ENCODE measurements at places on chromosomes 1 and 21.

GRCh38 chr1:202145068-202145743 is 669 bp upstream of the ARL8A start:
- no peak for DNase-seq

- no peak for DNase-seq
Measured at GRCh38 chr1:14810595-14811361, 212.3 kb downstream of the KAZN start.

- DNase-seq, result no peak
Measured at GRCh38 chr1:154179946-154180687, 11.8 kb downstream of the TPM3 start.

DNA sequence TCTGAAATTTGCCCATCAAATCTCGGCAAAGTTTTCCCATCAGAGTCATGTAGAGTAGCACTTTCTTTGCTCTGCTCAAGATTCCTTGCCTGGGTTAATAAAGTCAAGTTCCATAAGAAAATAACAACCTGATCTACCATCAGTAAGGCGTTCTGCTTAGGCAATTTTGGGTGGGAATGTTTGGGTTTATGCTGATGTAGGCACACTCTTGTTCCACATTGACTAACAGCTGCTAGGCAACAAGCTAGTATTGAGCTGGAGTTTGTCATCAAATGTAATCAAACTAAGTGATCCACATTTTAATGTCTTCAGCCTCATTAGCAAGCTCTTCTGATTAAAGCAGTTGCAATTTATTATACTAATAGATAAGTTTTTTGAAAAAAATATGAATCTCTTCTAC is 12.1 kb upstream of the HMCN1 start:
- DNase-seq, result no peak

GRCh38 chr1:11955221-11955620 is 20.7 kb downstream of the PLOD1 start:
- no peak for DNase-seq

DNA sequence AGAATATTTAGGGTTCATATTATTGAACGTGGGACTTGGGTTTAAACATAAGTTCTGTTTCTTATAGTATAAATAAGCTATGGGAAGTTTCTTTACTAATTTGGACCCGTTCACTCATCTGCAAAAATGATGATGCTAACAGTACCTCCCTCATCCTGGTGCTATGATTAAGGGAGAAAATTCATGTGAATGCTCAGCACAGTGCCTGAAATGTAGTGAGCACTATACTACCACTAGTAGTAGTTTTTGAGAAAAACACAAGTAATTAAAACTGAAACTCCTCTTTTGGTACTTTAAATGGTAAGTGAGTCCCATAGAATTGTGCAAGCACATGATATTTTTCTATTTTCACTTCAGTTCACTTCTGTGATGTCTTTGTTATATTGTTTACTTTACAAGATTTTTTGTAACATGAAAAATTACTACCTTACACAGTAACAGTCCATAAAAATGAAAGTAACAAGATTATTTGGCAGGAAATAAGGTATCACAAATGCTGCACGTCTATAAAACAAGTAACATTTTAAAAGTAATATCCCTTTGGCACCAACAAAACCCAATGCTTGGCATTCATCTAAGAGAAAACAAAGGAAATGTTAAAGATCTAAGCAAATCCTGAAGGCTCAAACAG is 11.3 kb upstream of the PTPRC start:
- DNase-seq, result no peak

GRCh38 chr1:239757716-239758115 is 334.0 kb upstream of the FMN2 start:
- DNase-seq, result no peak

- no peak for DNase-seq
Measured at GRCh38 chr1:154806333-154806732, 63.7 kb downstream of the KCNN3 start.

DNA sequence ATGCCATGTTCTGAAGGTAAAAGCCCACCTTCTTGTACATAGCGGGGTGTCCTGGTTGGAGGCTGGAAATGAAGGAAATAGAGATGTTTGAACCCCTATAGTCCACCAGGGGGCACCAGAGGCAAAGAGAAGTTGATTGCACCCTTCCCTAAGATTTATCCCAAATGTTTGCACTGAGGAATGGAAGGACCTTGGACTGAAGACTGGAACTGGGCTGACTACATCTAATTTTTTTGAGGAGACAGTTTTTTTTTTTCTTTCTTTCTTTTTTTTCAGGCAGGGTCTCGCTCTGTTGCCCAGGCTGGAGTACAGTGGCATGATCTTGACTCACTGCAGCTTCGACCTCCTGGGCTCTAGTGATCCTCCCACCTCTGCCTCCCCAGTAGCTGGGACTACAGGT is 55.3 kb upstream of the EIF4G3 start:
- DNase-seq, result no peak

DNA sequence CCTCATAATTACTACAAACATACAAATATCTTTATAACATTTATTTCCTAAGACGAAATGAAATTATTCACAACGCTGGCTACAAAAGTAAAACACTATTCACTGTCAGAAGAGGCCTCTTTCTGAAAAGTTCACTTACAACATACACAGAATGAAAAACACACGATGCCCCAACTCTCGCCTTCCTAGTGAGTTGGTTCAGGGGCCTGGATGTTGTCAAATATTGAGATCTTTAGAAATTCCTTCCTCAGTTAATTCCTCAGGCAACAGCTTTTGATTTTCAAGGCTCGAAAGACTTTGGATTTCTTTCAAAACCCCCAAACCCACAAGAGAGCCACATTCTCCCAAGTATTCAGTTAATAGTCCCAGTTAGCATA is 14.2 kb upstream of the KCNE1 start:
- no peak for DNase-seq

- no peak for DNase-seq
Measured at GRCh38 chr21:26815197-26815596, 30.0 kb downstream of the ADAMTS1 start.

GRCh38 chr1:206005778-206006180 is 2.6 kb upstream of the RAB7B start:
- no peak for DNase-seq

DNA sequence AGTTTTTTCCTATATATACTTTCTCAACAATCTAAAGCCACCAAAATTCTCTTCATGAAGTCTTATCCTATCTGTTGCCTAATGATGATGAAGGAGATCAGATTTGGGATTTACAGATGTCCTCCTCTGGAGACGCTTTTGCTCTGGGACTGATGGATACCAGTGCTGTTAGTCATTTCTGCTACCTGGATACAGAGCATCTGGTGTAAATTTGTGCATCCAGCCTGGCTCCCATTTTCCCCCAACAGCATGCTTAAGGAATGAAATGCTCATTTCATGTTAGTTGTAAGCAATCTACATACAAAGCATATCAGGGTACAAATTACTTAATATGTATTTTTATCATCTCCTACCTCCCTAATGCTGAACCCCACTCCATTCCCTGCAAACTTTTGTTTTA is 57.7 kb downstream of the HNRNPR start:
- no peak for DNase-seq

DNA sequence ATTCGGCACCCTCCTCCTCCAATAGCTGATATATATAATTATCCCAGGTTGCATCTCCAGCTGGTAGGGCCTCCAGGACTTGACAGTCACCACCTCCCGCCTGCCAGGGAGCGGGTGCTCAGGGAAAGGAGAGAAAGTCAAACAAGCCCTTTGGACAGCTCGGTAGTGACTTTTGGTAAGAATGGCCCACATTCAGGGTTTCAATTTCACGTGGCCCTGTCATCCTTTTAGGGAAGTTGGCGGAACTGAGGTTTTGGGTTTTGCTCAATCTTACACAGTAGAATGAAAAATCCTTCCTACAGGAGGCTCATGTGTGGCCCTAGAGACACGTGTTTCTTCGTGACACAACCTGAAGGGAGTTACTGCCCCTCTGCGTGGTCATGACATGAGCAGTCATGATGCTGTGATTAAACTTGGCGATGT is 44.2 kb downstream of the CAPN8 start:
- DNase-seq, result no peak

GRCh38 chr1:40668769-40669525 is 3.5 kb upstream of the RIMS3 start:
- DNase-seq, result peak; percentile 78

- no peak for DNase-seq
Measured at GRCh38 chr1:19000065-19000464, 43.6 kb upstream of the IFFO2 start.

DNA sequence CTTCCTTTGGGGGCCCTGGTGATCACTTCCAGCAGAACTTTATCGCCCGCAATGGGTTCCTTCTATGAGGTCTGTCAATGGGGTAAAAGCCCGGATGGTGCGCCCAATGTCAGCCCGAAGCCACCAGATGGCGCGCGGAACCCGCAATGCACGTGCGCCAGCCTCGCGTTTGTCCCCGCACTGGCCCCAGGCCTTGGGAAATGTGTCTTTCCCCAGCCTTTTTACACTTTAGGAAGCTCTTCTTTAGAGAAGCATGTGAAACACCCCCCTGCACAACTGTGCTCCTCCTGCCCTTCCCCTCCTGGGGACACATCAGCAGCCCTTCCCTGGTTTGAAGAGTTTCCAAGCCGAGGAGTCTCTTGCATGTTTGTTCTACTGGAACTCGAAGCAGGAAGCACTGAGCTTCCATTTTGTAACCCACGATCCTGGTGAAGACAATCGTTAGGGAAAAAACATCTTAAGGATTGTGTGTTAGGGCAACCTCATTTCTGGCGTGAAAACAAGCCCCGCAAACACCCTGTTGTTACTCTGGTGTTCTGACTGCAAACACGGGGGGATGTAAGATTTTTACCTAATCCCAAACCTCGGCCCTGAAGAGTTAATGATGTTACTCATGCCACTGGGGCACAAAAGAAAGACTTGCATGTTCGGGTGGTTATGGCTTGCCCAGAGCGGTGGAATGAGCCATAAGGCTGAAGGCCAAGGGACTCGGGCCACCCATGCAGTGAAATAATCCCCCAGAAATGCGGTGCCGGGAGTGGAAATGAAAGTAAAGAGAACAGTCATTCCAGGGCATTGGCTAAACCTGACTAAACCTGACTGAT is 20.4 kb upstream of the TARBP1 start:
- peak; percentile 94 for DNase-seq

DNA sequence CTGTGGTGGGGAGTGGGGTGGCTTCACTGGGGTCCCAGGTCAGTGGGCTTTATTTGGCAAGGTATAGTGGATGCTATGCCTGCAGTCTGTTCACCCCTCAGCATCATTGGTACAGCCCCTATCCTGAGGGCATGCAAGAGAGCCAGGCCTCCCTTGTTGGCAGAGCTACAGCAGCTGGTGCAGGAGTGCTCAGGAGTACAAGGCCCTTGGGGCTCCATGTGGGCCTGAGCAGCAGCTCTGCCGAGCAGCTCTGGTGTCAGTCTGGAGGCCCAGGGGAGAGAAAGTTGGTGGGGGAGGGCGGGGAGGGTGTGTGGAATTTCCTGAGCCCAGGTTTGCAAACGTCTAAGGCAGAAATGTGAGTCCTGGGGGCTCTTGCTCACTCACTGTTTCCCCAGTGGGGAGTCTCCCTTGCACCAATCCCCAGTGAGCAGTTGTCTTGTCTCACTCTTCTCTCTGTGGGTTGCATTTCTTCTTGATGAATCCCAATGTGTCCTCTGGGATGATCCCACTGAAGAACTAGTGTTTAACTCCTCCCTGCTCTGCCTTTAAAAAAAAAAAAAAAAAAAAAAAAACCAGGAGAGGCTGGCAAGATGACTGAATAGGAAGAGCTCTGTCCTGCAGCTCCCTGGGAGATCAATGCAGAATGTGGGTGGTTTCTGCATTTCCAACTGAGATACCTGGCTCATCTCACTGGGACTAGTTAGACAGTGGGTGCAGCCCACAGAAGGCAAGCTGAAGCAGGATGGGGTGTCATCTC is 39.5 kb upstream of the CYP4X1 start:
- no peak for DNase-seq

GRCh38 chr1:75559136-75559535 is 51.8 kb downstream of the SLC44A5 start:
- no peak for DNase-seq

DNA sequence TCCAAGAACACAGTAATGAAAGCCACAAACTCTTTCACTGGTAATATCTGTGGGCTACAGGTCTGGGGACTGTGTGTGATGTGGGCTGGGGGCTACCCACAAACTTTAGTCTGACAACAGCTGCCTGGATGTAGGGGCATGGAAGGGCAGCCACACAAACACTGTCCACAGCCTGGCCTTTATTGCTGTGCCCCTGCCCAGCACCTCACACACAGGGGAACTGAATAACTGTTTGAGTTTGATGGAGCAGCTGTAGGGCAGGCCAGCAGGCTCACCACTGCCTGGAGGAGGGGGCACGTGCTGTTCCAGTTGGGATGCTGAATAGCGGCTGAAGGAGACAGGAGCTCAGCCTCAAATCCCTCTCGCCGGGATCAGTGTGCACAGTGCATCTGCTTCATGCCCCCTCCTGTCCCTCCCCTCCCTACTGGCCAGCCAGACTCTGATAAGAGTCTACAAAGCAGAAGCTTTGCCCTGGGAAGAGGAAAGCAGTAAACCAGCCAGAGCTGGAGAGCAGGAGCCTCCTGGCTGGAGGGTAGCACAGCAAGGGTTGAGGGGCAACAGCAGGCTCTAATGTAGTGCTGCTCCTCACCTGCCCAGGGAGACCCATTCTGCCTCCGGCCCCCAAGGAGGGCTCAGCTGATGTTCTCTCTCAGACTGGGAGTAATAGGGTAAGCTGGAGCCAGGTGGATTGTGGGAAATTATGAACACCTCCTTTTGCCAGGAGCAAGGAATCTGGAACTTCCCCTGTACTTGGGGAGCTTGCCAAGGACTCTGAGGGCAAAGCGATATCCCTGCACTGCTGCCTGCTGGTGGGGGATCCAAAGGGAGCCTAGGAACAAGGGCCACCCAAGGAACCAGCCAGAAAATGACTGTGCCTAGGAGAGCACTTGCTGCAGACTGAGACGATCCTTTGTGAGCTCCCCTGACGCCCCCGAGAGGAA is 70.2 kb upstream of the GOLT1A start:
- no peak for DNase-seq

DNA sequence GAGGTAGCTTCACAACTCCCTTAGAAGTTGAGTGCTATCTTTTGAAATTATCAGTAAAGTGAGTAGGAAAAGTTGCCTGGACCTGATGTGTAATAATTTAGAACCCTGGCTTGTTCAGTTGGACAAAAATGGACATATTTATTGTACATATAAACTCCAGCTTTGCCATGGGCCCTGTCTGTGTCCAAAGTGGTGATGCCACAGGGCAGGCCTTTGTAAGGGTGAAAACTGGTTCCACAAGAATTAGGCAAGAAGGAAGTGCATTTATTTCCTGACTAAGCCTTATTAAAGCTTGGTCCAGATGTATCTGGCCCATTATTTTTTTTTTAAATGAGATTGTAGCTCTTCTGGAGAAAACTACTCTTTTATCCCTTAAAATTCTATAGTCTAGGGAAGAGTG is 47.9 kb downstream of the MACO1 start:
- DNase-seq, result no peak

DNA sequence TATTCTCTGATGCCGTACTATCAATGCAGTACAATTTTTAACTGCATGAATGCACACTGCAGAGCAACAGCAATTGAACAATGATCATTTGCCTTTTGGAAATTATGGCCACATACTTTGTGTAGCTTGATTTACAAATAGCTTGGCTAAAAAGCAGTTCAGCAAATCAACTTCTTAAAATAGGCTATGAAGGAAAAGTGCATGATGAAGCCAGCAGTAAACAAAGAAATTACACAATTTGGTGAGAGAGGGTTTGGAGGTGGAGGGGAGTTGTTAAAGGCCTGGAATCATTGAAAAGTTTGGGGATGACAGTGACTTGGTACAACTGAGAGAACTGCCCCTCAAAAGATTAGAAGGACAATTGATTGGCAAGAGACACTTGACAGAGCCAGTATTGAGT is 6.5 kb downstream of the PIGM start:
- no peak for DNase-seq

GRCh38 chr1:33277488-33278084 is 21.3 kb downstream of the ZNF362 start:
- DNase-seq, result no peak

GRCh38 chr1:193681422-193681821 is 495.0 kb upstream of the B3GALT2 start:
- no peak for DNase-seq

All from left forelimb (tissue), 1 donor.